ENCODE measurements at places on chromosomes 7 and 10. TPM values are rescaled to one million over a fixed set of nuclear protein-coding genes. Genes with fewer than 3 reads are reported as not detected.

The CHN2 gene
- total RNA-seq, result 3.6 TPM

The OR2A7 gene
- total RNA-seq, result 0.64 TPM

DNA sequence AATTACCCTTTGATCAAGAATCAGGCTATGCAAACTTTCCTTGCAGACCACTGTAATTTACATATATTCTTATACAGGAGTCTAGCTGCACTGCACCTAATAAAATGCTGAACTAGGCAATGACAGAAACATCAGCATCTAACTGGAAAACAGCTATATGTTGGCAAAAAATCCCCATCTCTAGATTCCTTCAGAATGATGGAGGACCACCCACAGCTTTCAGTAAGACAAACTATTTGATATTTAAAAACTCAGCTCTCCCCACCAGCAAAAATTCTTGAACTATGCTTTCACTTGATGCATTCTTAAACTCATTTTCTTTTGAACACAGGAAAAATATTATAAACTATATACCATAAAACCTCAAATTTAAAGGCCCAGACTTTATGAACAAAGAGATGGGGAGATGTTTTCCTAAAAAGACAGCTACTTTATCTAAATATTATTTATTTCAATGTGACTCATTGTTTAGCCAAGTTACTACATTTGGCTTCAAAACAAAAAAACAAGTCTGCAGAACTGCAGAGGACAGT lies 77.4 kb downstream of the SEMA3C start:
- no peak for DNase-seq
- no peaks in the 10 kb centered on the region for H3K36me3 ChIP-seq
- H3K4me1 ChIP-seq, result peaks cover 16% of the 10 kb centered on the region
- H3K27me3 ChIP-seq, result no peaks in the 10 kb centered on the region

The FAM25A gene
- total RNA-seq, result not detected

DNA sequence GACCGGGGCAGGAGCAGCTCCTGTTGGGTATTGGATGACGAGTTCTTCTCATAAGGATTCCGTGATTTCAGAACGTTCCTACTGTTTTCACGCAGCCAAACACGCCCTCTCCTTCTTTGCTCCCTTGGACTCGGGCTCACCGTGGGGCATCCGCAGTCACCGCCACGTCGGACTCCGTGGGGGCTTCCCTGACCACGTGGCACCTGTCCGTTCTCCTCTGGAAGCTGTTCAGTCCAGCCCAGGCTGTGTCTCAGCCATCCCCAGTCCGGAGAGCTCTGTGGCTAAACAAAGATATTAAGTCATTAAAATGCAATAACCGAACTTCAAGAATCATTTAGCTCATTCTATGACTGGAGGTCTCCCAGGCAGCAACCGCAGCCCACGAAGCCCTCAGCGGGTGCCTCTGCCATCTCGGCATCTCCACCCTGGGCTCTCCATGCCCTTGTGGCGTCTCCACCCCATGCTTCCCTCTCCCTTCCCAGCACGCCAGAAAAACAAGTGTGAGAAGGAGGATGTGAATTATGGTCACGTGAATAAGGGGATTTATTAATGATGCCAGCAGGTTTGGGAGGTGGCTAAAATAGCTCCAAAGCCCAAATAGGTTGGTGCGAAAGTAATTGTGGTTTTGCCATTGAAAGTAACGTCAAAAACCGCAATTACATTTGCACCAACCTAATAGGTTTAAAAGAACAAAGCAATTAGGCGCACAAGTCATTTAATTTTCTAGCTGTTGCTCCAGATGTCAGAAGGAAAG lies 224.6 kb upstream of the PPP2R2D start:
- no peaks in the 10 kb centered on the region for H3K36me3 ChIP-seq
- no peak for DNase-seq
- no peaks in the 10 kb centered on the region for H3K27me3 ChIP-seq
- no peak overlapping the region for H3K4me3 ChIP-seq
- H3K27ac ChIP-seq, result no peak overlapping the region
